Activated naive CD8-positive, alpha-beta T cell treated with anti-CD3 and anti-CD28 coated beads, Interleukin-2, amount 10 ng/mL, durations not matched to agents 7 days and 5 days (primary cell): ENCODE measurements at places on chromosomes 1 and 21. TPM values are rescaled to one million over a fixed set of nuclear protein-coding genes. Genes with fewer than 3 reads are reported as not detected.

PROK1 gene
- not detected for total RNA-seq

HCRTR1 gene
- not detected for total RNA-seq

PRAMEF27 gene
- not detected for total RNA-seq

LENEP gene
- 1.1 TPM for total RNA-seq

NPHS2 gene
- not detected for total RNA-seq

ARHGEF11 gene
- total RNA-seq = 20.5 TPM

CRYAA gene
- total RNA-seq = not detected

NTRK1 gene
- total RNA-seq = 13.7 TPM

IQGAP3 gene
- 30.3 TPM for total RNA-seq

C1orf226 gene
- total RNA-seq = not detected

GNAT2 gene
- not detected for total RNA-seq

C1orf87 gene
- total RNA-seq = not detected

FGR gene
- 6.0 TPM for total RNA-seq

- no peak for DNase-seq
Measured at GRCh38 chr1:15039901-15040300, 113.6 kb upstream of the TMEM51 start.

DNA sequence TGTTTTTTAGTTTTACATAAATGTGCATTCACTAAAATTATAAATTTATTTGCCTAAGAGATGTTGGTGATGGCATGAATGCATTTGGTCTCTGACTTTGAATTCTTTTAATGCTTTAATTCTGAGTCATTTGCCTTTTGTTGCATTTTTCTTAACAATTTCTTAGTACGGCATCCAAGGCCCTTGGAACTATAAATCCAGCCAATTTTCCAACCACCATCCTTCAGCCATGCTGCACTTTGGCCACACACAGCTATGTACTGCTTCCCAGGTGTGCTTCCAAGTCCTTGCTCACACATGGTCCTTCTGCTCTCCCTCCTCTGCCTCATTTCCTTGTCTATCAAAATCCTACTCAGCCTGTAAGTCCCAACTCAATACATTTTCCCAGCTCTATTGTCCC, 161.0 kb downstream of the DHRS3 start:
- DNase-seq = no peak

DNA sequence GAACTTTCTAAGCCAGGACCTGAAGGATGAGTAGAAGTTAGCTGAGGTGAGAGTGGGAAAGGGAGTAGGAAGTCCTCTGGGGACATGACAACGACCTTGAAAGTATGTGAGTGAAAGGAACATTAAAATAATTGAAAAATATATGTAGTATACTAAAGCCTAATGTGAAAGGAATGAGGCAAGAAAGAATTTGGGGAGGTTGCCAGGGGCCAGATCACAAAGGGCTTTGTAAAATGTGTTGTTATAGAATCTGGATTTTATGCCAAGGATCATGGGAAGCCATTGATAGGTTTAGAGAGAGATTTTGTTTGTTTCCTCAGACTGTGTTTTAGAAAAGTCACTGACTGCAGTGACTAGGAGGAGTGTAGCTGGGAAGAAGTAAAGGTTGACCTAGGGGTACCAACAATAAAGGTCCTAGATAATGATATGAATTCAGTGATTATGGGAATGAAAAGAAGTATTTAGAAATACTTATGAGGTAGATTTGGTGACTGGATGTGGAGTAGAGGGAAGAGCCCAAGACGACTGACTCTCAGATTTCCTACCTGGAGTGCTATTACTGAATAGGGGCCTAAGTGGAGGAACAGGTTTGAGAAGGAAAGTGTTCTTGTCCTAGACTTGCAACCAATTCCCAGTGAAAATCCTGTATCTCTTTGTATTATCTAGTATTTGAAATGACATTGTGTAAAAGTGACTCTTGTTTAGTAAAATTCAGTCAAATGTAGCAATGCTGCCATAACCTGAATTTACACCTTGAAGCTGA, 179.8 kb downstream of the PHTF1 start:
- DNase-seq = no peak

DNA sequence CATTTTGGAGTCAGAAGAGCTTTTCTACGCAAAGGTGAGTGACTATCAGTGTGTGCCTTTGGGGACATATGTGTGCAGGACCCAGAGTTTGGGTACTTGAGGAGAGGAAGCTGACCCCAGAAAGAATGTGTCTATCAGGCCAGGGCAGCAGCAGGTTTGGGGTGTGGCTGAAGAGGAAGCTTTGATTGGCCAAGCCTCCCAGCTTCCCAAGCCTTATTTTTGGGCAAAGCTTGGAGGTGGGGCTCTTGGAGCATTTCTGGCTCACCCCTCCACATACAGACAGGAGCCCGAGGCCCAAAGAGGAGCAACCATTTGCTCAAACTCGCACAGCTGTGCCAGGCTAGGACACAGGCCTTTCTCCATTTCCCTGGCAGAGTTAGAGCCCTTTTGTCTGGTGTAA, 4.7 kb downstream of the GPR3 start:
- no peak for DNase-seq

- DNase-seq = no peak
Measured at GRCh38 chr1:62076286-62076685, 118.4 kb upstream of the L1TD1 start.

DNA sequence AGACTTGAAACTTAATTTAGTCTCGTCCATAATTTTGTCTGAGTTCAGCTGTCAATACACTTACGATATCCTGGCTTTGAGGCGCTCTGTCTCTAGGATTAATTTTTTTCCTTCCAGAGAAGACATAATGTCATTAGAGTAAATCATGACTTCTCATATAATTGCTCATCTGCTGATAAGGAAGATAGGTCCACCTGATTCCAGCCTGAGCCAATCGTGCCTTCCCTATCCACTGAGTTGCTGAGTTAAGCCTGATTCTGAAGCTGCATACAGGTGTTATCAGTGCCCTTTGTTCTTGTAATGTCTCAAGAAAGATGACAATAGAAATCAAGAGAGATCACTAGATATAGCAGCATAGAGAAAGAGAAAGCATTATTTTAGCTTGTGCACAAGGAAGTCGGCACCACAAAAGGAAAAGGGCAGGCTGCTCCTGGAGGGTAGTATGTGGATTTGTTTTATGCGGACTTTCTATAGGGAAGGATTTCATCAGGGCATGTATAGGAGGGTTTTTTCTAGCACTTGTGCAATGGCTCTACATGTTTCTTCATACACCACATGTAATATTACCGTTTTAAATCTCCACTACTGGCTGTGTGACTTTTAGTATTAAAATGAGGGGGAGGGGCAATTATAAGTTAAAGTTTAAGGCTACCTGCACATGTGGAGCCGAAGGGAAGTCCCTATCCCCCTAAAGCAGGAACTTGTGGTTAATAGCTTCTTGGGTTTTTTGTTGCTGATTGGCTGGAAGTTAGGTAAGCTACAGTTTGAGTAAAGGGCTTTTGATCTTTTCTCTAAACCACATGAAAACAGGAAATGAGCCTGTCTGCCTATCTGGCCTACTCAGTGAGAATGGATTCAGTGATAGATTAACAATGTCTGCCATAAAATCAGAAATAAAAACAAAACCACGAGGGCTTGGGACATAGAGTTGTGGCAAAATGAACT, 133.4 kb downstream of the PLPPR5 start:
- no peak for DNase-seq

GRCh38 chr1:186985889-186986491, 157.2 kb downstream of the PLA2G4A start:
- DNase-seq = no peak

DNA sequence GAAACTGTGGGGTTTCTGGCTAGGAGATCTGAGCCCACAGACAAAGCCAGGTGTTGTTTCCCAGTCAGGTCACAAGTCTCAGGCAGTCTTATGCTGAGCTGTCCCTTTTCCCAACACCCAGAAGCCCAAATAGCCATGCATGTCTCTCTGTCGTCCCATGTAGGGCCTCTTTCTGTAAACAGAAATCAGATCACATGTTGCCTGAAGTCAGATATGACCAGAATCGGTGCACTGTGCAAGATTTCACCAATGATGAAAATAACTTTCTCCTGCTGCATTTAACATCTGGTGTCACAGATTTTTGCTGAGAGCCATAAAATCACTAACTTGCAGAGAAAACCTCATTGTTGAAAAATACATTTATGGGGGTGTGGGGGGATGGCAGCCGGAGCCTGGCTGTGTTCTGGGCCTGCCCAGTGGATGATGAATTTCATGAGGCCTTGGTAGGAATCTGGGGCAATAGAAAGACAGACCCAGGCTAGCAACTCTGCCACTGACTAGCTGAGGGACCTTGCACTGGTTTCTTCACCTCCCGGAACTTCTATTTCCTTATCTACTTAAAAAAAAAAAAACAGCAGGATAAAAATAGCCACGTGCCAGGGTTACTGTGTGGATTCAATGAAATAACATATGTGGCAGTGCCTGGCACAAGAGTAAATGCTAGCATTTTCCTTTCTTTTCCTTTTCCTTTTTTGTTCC, 158.8 kb upstream of the NFIA start:
- no peak for DNase-seq

DNA sequence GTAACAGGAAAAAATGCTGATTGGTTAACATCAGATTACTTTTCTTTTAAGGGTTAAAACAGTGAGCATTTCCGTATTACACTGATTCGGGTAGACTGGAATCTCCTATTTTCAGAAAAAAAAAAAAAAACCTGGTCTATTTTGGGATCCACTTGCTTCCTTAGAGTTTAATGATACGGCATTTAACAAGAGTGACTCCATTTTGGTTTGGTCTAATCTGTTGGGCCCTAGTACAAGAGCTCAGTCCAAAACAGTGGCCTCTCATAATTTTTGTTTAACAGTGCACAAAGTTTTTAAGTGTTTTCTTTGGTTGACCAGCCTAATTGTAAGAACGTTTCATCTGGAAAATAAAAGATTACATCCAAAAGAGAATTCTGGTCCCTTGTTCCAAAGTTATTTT, 120.2 kb downstream of the NRDC start:
- DNase-seq = no peak

GRCh38 chr1:236027104-236027503, 37.8 kb downstream of the NID1 start:
- no peak for DNase-seq

DNA sequence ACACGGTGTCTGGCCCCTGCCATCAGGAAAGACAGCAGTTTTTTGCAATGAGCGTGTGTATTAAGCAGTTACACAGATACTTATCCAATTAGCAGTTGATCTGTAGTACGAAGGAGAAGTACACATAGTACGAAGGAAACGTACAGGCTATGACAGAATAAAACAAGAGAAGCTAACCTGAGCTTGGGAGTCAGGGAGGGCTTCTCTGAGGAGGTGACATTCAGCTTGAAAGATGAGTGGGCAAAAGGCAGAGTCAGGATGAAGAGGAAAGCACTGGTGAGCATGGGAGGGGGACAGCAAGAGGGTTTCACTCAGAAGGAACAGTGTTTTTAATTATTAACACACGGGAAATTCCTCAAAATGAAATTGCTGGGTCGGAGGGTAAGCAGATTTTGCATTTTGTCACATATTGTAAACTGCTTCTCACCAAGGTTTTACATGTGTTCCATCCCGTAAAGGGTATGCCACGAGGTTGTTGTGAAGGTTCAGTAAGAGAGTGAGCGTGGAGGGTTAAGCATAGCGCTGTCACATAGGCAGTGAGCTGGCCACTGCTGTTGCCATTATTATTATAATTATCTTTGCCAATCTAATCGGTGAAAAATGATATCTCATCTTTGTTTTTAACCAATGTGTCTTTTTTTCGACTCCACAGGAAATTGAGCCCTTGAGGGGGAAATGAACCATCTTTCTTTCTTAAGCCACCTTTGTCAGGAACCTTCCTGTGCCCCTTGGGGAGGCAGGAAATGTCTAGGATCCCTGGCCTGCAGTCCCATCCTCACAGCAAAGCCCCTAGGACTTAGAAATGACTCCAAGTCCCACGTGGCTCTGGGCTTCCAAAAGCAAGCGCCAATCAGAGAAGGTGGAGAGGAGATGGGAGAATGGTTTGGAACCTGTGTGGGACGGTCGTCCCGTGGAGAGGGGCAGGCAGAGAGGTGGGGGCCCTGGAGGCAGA, 47.3 kb upstream of the POU3F1 start:
- no peak for DNase-seq

DNA sequence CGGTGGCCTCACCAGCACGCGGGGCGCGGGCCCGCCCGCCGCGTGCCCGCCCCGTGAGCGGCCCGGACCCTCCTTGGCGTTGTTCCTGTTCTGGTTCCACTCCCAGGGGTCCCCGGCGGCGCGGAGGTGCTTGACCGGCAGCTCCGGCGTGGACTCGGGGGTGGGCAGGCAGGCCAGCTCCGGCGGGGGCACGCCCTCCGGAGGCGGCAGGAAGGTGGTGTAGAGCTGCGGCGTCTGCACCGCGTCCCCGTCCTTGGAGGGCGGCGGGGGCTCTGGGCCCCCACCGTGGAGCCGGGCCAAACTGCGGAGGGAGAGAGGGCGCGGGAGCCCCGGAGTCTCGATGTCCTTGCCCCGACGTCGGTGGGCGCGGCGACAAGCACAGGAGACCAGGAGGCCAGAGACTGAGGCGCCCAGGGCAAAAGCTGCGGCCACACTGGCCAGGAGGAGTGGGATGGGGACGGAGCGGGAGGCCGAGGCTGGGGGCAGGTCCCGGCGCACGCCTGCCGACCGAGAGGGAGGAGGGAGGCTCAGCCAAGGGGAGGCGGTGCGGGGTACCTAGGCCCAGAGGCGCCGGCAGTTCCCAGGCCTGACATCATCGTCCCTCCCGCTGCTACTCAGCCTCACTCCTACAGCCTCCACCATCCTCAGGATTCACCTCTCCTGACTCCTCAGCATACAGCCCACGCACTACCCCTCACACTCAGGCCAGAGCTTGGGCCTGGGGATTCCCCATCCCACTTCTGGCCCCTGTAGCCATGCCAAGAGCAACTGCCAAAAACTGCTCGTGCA, 13.2 kb downstream of the SEMA6C start:
- DNase-seq = no peak

- DNase-seq = no peak
Measured at GRCh38 chr1:235553112-235553551, 48.9 kb upstream of the B3GALNT2 start.

- DNase-seq = no peak
Measured at GRCh38 chr21:45112371-45112770, 38.0 kb downstream of the ADARB1 start.

DNA sequence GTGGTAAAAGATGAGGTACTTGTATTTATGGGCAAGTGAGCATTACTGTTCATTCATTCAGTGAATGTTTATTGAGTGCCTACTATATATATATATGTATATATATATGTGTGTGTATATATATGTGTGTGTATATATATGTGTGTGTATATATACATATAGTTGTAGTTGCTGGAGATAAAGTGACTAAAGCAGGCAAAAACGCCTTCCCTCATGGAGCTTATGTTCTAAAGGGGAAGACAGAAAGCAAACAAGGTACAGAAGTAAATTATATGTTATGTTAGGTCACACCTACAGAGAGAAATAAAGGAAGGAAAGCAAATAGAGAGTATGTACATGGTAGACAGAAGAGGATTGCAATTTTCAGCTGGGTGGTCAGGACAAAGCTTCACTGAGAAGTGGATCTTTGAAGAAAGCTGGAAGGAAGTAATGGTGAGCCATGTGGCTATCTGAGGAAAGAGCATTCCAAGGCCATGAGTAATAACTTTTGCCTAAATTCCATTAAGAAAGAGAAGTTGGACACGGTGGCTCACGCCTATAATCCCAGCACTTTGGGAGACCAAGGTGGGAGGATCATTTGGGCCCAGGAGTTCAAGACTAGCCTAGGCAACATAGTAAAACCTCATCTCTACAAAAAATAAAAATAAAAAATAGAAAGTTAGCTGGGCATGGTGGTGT, 33.5 kb upstream of the KLF17 start:
- no peak for DNase-seq

GRCh38 chr1:235867903-235868469, 1.3 kb upstream of the LYST start:
- no peak for DNase-seq
